T-helper 2 cell treated with Interferon-gamma antibody and Interleukin-4, amounts not matched to agents 100 ng/mL and 5 ng/mL, for 36 hours (primary cell): ENCODE measurements at places on chromosomes 7 and 10. TPM values are rescaled to one million over a fixed set of nuclear protein-coding genes. Genes with fewer than 3 reads are reported as not detected.

CUBN gene
- 0.55 and 0.89 TPM in 2 replicates for total RNA-seq

CHCHD3 gene
- 53.2 and 57.1 TPM in 2 replicates for total RNA-seq

ASB10 gene
- not detected in 2 replicates for total RNA-seq

JCAD gene
- total RNA-seq, result 2.5 and 3.2 TPM in 2 replicates

SGPL1 gene
- 24.6 and 27.2 TPM in 2 replicates for total RNA-seq

PRSS2 gene
- not detected in 2 replicates for total RNA-seq

TLX1 gene
- not detected in 2 replicates for total RNA-seq

CALN1 gene
- total RNA-seq, result not detected in 2 replicates

ACSM6 gene
- not detected in 2 replicates for total RNA-seq

PTPRN2 gene
- total RNA-seq, result 5.1 and 5.4 TPM in 2 replicates

ELN gene
- total RNA-seq, result not detected in 2 replicates

WEE2 gene
- 0.05 and 0.14 TPM in 2 replicates for total RNA-seq

CTAGE4 gene
- total RNA-seq, result 2.3 and 2.4 TPM in 2 replicates

NXPH1 gene
- not detected in 2 replicates for total RNA-seq

AHR gene
- total RNA-seq, result 36.6 and 38.6 TPM in 2 replicates

GPR85 gene
- not detected in 2 replicates for total RNA-seq

JAKMIP3 gene
- 1.0 and 1.3 TPM in 2 replicates for total RNA-seq

ATOH7 gene
- total RNA-seq, result not detected in 2 replicates

TAS2R4 gene
- 1.1 TPM in 2 replicates for total RNA-seq

CDC14C gene
- total RNA-seq, result not detected in 2 replicates

AKR1C4 gene
- total RNA-seq, result not detected in 2 replicates

NPY4R2 gene
- total RNA-seq, result not detected in 2 replicates

PNLIPRP3 gene
- not detected in 2 replicates for total RNA-seq

ERV3-1 gene
- total RNA-seq, result 12.7 and 14.8 TPM in 2 replicates

OLAH gene
- 0.18 TPM in 1 of 2 replicates, not detected in the other for total RNA-seq

PPP1R3C gene
- total RNA-seq, result not detected in 2 replicates

GRID2IP gene
- 0.07 TPM in 1 of 2 replicates, not detected in the other for total RNA-seq

NEURL1 gene
- 1.5 TPM in 2 replicates for total RNA-seq

CTTNBP2 gene
- total RNA-seq, result not detected in 2 replicates

GSTO2 gene
- total RNA-seq, result 0.66 and 0.73 TPM in 2 replicates

EPHB4 gene
- 1.5 and 1.7 TPM in 2 replicates for total RNA-seq

MLXIPL gene
- not detected in 2 replicates for total RNA-seq

CACNA2D1 gene
- not detected in 2 replicates for total RNA-seq

AIMP2 gene
- total RNA-seq, result 39.9 and 43.4 TPM in 2 replicates

NEUROD6 gene
- not detected in 2 replicates for total RNA-seq

CNTNAP2 gene
- total RNA-seq, result not detected in 2 replicates

SRRM3 gene
- total RNA-seq, result not detected in 2 replicates

BRAF gene
- 25.0 and 25.7 TPM in 2 replicates for total RNA-seq
